Epithelial cell of prostate (primary cell): ENCODE measurements at places on chromosomes 12 and 14.

- DNase-seq: no peak
Observed at GRCh38 chr14:24377657-24378056, 9.7 kb downstream of the NFATC4 start.

DNA sequence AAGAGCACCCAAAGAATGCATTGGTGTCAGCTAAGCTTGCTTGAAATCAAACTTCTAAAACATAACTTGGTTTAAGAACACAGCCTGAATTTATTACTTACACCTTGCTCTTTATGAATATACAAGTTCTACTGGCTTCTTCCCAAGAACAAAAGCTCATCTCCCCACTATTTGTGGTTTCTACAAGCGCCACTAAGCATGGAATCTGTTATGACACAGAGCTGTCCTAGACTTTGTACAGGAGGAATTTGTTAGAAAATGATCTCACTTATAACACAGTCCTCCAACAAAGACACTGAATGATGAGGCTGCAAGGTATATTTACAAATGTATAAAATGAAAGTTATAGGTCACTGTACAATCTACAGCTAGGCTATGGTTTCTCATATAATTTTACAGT, 452.1 kb downstream of the BCAT1 start:
- DNase-seq: no peak

DNA sequence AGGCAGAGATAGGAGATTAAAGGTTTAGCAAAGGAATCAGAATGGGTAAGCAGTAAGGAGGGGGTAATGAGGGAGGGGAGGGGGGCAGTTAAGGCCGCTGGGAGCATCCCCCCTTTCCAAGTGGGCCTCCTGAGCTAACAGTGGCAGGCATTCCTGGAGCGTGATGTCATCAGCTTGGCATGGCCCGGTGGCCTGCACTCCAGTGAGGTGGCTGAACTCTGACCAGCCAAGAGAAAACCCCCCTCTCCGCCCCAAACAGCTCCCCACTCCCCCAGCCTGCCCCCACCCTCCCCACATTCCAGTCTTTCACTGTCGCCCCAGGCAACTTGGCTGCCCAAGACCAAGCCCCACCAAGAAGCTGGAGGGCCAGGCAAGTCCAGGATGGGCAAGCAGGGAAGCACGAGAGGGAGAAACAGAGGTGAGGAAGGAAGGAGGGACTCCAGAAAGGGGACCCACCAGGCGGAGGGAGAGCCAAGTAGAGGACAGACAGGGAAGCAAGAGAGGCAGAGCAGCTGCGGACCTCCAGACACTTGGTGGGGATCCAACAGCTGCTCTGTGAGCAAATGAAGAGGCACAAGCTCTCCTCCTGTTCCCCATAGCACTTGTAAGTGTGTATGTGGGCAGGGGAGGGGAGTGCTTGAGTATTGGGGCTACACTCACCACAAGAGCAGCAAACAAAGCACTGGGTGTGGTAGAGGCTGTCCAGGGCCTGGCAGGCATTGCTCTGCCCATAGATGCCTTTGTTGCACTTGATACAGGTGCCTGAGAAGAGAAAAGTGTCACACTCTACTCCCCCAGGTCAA, 4.5 kb downstream of the AJUBA start:
- no peak for DNase-seq

- no peak for DNase-seq
Observed at GRCh38 chr12:42119085-42119633, 25.5 kb downstream of the GXYLT1 start.

GRCh38 chr12:94175763-94176668, 27.6 kb downstream of the PLXNC1 start:
- DNase-seq: no peak

DNA sequence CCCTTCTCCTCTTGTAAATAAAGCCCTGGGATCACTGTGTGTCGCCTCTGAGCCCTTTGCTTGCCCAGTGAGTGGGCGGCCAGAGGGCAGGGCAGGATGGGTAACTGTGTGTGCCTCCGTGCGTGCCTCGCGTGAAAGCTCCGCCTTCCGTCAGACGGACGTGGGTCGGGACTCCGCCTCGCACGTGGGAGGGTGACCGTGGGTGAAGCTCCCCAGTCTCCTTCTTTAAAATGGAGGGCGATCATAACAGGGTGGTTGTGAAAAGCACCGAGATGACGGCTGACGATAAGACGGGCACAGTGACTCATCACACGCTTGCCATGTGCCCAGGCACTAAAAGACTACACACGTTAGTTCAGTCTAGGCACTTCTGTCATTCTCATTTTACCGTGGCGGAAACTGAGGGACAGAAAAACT, 9.2 kb downstream of the PHB2 start:
- no peak for DNase-seq

GRCh38 chr14:51008446-51008845, 64.2 kb upstream of the PYGL start:
- no peak for DNase-seq

- peak; percentile 2 for DNase-seq
Observed at GRCh38 chr14:73943083-73943482, 6.8 kb downstream of the FAM161B start.

- DNase-seq: peak; percentile 2
Observed at GRCh38 chr12:87870061-87870460, 159.1 kb downstream of the C12orf50 start.

GRCh38 chr12:109607618-109608017, 34.0 kb downstream of the MVK start:
- DNase-seq: no peak

DNA sequence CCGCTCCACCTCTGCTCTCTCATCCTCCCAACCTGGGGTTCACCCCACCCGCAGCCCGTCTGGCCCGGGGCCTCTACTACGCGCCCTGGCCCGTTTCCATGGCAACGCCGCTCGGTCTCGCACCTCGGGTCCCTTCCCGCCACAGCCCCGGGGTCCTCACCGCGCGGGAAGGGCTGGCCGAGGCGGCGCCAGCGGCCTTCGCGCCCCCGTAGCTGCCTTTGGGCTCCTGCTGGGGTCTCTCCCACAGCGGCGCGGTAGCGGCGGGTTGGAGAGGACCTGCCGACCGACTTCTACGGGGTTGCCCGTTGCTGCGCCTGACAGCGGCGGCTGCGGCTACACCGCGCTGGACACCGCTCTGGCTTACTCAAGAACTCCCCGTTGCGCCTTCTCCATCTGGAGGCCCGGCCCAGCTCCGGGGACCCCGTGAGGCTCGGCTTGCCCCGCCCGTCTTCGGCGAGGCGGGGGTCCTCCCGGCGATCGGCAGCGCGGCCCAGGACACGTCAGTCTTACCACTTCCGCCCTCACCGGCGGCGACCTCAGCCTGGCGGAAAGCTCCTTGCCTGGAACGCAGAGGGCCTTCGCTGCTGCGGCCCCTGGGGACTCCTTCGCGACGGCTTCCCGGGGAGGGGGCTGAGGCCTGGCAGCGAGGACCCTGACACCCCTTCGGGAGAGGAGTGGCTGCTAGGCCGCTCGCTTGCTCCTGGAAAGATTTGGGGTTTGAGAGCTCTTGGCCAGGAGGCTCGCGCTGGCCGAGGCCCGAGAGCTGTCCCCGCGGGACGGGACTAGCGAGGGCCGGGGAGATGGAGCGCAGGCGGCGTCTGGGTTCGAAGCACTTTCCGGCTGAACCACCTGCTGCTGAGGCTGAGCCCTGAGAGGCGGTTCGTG, at the start of gene TM9SF1:
TSS of gene TM9SF1 (minus strand) at position 256 of the 885 bp plus-strand sequence. CDS start 422 bp downstream, outside the sequence.
- DNase-seq: peak; percentile 22

- DNase-seq: no peak
Observed at GRCh38 chr12:20367583-20368113, 689 bp upstream of the PDE3A start.

GRCh38 chr14:79740066-79740601, 471.2 kb downstream of the DIO2 start:
- DNase-seq: no peak

DNA sequence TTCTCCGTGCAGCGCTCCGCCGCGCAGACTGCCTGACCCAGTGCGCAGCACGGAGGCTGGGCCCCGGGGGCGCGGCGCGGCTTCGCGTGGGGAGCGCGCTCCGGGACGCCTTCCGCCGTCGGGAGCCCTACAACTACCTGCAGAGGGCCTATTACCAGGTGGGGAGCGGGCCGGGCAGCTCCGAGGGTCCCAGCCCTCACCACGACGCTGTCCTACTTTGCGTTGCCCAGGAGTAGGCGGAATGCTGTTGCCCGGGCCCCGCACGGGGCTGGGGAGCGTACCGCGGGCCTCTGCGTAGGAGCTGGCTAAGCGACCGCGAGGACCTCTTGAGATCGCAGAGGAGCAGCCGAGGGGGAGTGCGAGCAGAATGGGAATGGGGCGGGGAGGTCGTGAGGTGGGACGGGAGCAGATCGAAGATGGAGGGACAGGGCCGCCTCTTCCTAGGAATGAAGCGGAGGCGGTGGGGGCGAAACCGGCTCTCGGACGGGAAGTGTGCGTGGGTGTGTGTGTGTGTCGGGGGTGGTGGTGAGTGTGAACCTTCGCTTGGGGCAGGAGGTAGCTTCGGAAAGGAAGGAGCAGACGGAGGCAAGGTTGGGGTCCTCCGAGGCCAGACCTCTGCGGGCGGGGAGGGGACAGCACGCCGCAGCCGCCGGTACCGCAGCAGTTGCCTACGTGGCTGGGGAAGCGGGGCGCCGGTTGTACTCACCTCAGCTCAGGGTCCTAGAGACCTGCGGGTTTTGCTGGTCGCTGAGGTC, 751 bp downstream of the P3H3 start:
- no peak for DNase-seq
